Activated T-helper 9 cell treated with anti-CD3 and anti-CD28 coated beads, Interleukin-2, amount 50 U/mL, for 16 hours (primary cell): ENCODE measurements at places on chromosomes 6 and 20.

GRCh38 chr6:11384531-11385309, 152.3 kb upstream of the NEDD9 start:
- DNase-seq = no peak

DNA sequence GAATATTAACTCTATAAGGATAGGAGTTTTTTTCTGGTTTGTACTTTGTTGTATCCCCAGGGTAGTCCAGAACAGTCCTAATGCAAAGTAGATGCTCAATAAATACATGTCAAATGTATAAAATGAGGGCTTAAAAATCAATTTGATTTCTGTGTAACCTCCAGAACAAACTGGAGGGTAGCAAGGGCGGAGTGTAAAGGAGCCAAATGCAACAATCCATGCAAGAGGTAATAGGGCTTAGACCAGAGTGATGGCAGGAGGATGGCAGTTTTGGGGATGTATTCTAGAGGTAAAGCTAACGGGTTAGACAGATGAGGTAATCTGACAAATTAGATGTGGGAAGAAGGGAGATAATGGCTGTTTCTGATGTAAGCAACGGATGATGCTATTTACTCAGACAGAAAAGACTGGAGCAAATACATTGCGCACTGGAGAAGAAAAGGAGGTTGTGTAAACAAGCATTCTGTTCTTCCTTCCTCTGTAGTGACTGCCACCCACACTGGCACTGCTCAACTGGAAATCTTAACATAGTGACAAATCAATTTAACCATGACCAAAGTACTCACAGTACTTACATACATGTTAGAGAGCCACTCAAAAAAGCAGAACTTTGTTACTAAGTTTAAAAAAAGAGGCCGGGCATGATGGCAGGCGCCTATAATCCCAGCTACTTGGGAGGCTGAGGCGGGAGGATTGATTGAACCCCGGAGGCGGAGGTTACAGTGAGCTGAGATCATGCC, 2.0 kb downstream of the ZNF318 start:
- DNase-seq = no peak

DNA sequence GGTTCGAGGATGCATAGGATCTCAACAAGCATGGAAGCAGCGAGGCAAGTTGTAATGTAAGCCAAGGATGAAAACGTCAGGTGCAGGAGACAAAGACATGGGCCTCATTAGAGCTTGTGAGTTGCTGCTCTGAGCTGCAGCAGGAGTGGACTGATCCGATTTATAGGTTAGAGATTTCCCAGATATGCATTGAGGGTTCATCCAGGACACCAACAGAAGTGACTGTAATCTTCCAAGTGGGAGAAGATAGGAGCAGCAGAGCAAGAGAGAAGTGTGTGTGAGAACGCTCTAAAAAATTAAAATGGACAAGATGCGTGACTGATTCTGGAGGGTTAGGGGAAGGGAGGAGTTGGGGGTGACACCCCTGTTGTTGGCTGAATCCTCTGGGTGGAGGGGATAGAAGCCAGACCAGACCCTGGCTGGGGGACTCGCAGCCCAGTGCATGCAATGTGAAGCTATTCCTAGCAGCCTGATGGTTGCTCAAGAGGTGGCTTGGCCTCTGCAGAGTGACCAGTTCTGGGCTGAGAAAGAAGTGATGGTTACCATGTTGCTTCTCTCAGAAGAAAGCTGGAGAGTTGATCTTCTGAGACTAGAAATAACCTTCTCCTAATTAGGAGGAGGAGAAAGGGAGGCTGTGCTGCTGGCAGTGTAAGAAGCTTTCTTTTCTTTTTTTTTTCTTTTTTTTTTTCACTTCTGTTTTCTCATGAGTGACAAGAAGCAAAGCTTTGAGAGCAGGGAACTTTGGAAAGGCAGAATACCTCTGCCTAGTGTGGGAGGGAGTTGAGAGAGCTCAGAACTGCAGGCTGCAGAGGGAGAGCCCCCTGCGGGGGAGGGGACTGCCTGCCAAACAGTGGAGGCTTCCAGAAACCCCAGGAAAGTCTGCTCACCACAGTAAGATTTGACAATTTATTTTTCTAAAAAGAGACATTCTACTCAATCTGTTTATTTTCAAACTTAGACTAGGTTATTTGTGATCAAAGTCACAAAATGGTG, 116.9 kb downstream of the SLX4IP start:
- DNase-seq = no peak

DNA sequence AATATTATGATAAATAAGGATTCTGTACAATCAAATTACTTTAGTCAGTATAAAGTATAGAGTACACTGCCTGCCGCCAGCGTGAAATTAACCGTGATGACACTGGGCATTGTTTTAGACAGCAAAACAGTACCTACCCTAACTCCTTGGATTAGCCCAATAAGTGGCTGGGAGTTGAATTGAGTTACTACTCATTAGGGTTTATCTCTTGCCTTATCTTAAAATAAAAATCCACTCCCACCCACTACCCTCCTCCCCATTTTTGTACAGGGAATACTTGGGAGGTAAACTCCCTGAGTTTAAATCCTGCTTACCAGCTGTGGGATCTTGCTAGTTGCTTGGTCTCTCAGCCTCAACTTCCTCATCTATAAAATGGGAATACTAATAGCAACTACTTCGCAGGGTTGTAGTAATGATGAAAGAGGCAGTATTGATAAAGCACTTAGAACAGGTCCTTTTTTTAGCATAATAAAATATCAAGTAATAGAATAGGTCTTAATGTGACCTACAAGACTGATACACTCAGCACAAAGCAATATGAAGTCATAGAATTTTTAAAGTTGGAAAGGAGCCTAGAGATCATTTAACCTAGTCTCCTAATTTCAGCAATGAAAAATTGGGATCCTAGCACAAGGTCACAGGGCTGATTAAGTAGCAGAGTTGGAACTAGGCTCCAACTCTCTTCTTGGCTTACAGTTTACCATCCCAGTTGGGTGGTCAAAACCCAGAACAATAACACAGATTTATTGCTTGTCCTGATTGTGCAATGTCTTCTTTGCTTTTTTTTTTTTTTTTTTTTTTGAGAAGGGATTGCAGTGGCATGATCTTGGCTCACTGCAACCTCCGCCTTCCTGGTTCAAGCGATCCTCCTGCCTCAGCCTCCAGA, 23.8 kb downstream of the PHACTR2 start:
- no peak for DNase-seq

- no peak for DNase-seq
Observed at GRCh38 chr6:3294921-3295871, 36.4 kb downstream of the PSMG4 start.

DNA sequence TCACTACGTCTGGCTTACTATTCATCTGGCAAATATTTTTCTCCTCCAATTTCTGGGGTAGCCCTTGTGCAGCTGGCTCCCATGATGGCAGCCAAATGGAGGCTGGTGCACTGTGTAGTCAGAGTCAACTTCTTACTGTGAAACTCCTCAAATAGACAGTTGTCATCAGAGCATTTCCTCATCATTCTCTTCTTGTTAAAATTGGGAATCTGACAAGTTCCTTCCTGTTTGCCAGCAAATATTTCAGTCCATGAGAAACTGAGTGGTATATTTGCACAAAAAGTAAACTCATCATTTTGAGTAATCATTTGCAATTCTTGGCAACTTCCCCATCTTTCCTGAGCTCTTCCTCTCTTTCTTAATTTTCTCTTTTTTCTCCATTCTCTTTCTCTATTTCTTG, 394.9 kb upstream of the RGS17 start:
- no peak for DNase-seq

DNA sequence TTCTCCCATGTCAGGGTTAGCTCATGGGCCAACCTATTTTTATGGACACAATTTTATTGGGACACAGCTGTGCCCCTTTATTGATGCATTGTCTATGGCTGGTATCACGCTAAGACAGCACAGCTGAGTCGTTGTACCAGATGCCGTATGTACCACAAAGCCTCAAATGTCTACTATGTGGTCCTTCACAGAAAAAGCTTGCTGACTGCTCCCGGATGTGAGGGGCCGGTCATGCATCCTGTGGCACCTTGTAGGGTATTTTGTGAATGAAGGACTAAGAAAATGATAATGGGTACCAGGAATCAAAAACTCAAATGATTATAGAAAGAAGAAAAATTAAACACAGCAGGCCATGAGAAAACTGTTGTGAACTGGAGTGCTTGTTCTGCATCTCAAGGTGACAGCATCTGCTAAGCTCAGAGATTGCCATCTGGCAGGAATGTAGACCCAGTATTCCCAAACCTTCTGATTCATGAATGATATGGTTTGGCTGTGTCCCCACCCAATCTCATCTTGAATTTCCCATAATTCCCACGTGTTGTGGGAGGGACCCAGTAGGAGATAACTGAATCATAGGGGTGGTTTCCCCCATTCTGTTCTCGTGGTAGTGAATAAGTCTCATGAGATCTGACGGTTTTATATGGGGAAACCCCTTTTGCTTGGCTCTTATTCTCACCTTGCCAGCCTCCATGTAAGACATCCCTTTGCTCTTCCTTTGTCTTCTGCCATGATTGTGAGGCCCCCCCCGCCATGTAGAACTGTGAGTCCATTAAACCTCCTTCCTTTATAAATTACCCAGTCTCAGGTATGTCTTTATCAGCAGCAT, 248.5 kb downstream of the TSHZ2 start:
- no peak for DNase-seq

DNA sequence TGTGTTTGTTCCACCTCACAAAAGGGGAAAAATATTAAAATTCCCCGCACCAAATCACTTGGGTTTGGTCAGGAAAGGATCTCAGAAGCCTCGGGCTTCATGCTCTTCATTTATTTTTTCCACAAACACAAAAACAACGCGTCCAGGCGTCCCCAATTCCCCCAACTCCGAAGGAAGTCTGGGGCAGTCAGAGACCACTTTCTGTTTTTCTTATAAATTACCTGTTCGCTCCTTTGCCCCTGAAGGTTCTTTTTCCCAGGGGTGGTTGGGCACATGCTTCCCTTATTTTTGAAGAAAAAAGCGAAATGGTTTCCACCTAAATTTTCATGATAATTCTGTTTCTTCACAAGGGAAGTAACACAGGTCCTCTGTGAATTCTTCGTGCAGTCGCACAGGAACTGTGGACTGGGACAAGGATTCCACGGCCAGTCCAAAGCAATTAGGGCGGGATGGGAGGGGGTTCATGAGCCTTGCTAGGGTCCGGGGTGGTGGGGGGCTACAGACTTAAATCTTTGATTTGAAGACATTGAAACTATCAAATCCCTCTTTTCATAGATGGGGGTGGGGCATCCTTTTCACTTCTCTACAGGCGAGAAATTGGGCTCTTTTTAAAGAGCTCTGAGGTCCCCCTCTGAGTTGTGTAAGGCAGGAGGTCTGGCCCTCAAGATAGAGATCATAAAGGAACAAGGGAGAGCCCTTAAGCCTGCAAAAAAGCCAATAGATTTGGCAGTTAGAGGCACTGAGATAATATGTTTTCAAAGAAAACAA, 30.5 kb upstream of the HFE start:
- no peak for DNase-seq

GRCh38 chr6:21887231-21888185, 294.0 kb downstream of the SOX4 start:
- no peak for DNase-seq

- peak; percentile 24 for DNase-seq
Observed at GRCh38 chr6:131135244-131136020, at the start of gene AKAP7. AKAP7 (plus strand) TSS chr6:131135467; CDS start chr6:131135764, 297 bp downstream.

DNA sequence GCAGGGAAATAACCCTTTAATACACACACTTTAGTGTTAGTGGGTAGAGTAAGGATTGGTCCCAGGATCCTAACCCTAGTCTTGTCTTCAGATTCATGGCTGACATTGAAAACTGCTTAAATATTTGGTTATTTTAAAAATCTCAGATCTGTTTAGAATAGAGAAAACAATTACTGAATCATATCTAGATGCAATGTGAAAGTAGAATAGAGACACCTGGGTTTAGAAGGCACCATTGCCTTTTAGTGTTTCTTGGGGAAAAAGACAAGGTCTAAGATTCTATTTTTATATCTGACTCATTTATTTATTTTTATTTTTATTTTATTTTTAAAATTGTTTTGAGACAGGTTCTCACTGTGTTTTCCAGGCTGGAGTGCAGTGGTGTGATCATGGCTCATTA, 6.0 kb downstream of the DDX43 start:
- no peak for DNase-seq

GRCh38 chr6:147176795-147177194, 27.4 kb upstream of the STXBP5 start:
- no peak for DNase-seq

DNA sequence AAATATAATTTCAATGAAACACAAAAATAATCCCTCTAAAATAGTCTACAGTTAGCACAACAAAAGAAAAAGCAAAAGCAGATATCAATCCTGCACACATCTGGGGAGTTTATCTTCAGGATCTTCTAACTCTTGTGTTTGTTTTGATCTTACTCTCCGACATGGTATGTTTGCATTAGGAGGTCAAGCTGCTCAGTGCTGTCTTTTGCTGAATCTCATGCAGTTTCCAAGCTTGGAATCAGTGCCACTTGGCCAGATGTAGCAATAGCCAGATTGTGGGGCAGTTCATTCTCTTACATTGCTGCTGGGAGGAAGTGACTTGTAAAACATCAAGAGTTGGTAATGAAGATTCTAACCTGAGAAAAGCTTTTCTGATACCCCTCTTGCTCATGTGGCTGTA, 29.5 kb downstream of the RIOK1 start:
- DNase-seq = no peak

GRCh38 chr6:70162972-70163371, 139.9 kb downstream of the COL9A1 start:
- DNase-seq = no peak

DNA sequence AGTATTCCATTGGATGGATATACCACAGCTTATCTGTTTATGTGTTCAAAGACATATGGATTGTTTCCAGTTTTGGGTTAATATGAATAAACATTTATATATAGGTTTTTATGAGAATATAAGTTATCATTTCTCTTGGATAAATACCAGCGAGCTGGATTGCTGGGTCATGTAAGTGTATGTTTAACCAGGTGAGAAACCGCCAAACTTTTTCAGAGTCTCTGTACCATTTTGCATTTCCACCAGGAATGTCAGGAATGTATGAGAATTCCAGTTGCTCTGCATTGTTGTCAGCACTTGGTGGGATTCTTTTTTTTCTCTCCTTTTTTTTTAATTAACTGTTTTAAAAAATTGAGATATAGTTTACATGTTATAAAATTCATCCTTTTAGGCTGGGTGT, 52.1 kb downstream of the PHF20 start:
- DNase-seq = no peak
